ENCODE measurements at places on chromosomes 1 and 21.

- no peak for DNase-seq
Measured at GRCh38 chr1:230894032-230894431, 25.7 kb upstream of the C1orf198 start.

GRCh38 chr1:11600836-11601235, 53.4 kb downstream of the FBXO2 start:
- DNase-seq = no peak

DNA sequence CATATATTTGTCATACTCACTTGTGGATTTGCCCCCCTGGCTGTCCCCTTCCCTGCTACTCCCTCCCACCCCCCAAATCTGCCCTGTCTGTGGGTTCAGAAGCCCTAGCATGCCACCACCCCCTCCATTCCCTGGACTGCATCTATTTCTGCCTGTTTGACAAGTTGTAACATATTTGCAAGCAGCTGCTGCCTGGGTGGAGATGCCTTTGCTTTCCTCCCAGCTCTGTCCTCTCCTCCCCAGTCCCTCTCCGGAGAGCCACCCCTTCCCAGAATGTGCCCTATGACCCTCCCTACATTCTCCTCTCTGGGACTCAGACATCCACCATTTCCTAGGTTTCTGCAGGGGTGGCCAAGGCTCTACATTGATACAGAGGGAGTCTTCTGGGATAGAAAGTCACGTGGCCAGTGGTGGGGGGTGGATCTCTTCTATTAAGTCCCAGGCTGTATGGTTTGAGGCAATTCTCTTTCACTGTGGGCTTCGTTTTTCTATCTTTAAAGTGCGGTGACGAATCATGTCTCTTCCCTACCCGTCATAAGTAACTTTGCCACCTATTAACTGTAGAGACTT, 6.0 kb upstream of the MYOG start:
- peak; percentile 22 for DNase-seq

DNA sequence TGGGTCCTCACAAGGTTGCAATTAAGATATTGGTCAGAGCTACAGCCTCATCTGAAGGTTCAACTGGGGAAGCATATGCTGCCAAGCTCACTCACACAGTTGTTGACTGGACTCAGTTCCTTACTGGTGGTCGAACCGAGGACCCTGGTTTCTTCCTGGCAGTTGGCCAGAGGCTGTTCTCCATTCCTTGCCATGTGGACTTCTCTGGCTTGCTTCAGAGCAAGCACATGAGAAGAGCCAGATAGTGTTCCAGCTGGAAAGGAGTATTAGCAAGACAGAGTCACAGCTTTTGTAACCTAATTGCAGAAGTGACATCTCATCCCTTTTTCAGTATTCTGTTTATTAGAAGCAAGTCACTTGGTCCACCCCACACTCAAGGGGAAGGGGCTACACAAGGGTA, 23.6 kb downstream of the POU2F1 start:
- DNase-seq = no peak

DNA sequence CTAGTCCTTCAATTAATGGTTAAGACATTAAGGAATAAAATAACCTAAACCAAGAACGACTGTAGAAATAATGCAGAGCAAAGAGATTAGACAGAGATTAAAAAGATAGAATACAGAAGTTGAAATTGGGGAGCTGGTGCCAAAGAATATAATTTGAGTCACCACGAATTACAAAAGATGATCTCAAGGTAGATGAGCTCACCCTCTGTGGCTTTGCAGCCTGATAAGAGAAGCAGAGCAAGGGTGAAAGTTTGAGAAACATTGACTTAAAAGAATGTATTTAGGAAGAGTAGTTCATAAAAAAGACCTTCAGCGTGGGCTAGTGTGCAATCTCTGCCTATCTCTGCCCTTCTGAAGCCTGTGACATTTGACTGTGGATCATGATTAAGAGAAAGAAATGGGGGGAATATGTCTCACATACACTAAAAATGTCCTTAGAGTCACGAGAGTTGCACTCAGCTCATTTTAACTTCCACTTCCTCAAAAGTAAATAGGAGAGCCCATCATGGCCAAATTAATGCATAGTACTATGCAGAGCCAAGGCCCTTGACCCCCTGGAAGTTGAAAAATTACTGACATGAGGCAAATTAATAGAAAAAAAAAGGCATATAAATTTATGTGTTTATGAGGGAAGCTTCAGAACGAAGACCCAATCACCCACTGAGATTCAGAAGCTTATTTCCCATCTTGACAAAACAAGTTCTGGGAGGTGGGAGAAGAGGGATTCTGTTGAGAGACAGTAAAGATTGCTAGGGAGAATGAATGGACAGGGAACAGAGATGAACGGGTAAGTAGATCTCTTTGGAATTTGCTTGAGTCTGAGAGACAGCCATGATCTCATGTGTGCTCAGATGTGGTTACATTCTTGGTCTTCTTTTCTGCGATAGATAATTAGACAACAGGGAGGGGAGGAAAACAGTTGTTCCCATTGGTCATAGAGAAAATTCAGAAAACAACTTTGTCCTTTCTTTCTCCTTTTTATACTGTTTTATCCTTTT, 395.4 kb upstream of the LRRC7 start:
- DNase-seq = no peak

DNA sequence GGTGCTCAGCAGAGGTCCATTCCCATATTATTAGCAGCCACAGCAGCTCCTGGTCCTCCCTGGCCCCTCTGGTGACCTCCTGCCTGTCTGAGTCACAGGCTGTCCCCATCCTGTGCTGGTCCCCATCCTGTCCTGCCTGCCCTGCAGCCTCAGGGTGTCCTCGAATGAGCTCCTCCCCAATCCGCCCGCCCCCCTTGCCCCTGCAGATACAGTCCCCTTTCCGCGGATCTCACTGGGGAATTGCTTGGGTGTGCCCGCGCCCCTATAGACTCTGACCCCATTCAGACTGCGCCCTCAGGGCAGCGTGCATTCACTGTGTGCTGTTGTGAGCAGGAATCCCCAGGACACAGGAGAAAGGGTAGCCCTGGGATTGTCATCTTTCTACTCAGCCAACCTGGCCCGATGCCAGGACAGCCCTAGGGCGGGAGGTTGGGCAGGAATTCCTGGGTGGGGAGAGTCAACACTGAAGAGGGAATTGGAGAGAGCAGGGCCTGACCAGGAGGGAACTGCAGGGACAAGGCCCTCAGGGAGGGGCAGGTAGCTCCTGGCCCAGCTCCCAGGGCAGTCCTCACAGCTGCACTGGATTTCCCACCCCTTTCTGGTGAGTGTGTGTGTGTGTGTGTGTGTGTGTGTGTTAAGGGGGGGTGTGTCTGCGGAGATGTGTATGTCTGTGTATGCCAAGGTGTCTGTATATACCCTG, 1.1 kb upstream of the GUCA2A start:
- DNase-seq = no peak
